ENCODE measurements at places on chromosomes 13 and 19.

- no peak for DNase-seq
These were observed 8.0 kb downstream of the ANGPTL8 start for GRCh38 chr19:11247391-11247790.

DNA sequence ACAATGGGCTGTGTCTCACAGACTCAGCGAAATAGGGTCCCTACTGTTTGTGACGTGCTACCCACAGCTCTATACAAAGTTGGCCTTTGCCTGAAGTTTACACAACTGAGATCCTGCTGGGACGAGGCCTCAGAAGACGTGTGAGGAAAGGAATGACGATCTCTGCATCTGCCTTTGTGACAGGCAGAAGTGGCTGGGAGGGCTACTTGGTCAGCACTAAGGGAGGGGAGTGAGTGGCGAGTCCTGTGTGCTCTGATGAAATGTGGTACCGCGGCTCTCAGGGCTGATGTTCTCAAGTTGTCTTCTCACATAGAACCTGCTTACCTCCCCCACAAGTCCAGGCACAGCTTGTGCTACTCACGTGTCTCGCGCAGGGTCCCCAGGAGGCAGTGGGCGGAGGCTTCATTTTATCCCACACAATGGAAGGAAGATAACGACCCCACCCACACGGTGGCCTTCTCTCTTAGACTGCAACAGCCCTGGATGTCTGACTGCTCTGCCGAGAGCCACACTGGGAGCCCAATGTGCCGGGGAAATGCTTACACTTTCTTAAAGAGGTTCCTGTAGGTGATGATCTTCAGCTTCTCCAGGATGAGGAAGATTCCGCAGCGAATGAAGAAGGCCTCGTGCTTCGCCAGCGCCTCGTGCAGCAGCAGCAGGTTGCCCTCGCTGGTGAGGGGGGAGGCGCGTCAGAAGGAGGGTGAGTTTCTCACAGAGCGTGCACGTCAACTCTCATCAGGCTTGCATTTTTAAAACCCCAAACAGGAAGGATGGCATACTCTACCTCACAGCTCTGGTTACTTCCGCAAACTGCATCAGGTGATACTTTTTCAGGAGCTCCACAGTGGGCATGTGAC, 21.2 kb downstream of the PROZ start:
- DNase-seq, result no peak

DNA sequence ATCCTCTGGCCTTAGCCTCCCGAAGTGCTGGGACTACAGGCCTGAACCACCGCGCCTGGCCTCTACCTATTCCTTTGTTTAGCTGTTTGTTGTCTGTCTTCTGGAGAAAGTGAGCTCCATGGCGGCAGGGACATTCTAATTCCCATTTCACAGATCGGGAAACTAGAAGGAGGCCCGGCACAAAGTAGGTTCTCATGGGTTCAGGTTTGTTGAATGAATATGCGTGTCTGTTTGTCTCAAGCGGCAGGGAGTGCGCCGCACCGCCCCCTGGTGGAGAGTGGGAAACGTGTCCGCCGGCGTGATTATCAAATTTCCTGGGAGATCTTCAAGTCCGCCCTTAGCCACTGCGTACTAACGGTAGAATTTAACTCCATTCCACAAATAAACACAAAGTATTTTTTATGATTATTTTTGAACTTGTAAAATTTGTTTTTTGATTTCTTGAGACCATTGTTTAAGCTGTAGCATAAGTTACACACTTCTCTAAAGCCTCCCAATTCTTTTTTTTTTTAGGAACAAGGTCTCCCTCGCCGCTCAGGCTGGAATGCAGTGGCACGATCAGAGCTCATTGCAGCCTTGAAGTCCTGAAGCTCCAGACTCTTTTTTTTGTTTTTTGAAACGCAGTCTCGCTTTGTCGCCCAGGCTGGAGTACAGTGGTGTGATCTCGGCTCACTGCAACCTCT, 8.9 kb upstream of the CCDC9 start:
- no peak for DNase-seq

DNA sequence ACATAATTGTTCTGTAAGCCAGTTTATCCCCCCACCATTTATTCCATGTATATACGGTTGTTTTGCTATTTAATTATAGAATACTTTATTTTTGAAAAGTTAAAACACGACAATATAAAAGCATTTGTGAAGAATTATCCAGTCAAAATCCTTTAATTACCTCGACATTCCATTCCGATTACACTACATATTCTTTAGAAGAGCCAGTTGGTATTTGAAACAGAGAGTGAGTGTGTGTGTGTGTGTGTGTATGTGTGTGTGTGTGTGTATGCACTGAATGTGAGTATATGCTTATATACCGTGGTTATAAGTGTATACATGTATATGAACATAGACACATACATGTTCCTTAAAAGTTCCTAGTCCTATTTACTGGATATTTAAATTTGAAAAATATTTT, 87.8 kb upstream of the KLF5 start:
- DNase-seq, result no peak

DNA sequence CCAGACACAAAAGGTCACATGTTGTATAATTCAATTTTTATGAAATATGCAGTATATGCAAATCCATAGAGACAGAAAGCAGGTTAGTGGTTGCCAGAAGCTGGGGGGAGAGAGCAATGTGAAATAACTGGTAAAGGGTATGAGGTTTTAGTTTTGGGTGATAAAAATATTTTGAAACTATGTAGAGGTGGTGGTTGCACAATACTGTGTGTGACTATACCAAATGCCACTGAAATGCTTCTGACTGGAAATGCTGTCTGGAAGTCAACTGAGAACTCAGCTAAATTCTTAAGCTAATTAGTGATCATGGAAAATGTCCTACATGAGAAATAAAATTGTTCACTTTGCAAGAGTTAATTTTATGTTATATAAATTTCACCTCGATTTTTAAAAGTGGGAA, 65.3 kb upstream of the RXFP2 start:
- DNase-seq, result no peak

GRCh38 chr13:29922896-29923295, 72.5 kb upstream of the UBL3 start:
- no peak for DNase-seq

DNA sequence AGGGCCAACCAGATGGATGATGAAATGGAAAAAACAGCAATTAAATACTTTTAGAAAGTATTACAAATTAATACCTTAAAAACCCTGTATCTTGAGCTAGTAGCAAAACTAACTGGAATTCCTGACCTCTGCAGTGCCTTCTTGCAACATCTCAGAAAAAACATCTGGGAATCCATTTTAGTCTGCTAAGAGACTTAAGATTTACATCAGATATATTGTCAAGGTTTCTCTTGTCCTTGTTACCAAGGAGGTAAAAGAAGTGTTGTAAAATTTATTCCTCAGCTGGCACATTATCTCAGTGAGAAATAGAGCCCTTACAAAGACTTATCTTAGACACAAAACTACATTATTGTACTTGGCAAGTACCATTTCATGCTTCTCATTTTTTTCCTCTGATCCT, 18.5 kb downstream of the KCNRG start:
- no peak for DNase-seq

DNA sequence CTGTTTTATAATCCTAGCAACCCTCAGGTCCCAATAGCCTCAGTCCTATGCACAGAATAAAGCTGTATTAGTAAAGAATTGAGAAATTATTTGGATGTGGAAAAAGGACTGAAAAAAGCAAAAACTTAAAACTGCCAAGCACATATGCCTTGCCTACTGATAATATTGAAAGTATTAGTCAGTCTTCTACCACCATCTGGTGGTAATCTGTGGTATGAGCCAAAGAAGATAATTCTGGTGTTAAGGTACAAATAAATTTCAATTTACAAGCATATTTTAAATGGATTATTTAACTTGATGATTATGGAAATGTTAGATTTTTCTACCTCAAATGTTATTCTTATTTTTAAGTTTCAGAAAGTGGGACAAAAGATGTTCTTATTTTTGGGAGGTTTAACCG, 460.3 kb upstream of the KLHL1 start:
- DNase-seq, result no peak

GRCh38 chr13:109862627-109863026, 76.2 kb upstream of the IRS2 start:
- DNase-seq, result no peak

DNA sequence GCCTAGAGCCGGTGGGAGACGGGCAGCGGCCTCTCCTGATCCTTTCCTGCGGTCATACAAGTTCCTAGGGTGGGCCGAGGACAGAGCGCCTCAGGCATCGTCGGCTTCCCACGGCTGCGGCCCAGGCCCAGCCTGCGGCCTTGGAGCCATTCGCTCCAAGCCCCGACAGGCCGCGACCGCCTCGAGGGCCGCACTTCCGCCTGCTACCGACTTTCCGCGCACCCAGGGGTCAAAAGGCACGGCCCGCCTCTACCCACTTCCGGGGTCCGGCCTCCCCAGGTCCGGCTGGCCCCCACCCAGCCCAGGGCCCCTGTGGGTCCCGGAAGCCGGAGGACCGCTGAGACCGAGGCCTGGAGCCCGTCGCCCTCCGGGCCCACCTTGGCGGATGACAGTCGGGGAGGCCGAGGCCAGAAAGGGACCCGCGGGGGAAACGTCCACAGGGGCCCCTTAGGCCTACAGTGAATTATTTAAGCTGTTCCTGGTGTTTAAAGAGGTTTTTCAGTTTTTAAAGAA, 16.2 kb downstream of the ZIC2 start:
- no peak for DNase-seq

DNA sequence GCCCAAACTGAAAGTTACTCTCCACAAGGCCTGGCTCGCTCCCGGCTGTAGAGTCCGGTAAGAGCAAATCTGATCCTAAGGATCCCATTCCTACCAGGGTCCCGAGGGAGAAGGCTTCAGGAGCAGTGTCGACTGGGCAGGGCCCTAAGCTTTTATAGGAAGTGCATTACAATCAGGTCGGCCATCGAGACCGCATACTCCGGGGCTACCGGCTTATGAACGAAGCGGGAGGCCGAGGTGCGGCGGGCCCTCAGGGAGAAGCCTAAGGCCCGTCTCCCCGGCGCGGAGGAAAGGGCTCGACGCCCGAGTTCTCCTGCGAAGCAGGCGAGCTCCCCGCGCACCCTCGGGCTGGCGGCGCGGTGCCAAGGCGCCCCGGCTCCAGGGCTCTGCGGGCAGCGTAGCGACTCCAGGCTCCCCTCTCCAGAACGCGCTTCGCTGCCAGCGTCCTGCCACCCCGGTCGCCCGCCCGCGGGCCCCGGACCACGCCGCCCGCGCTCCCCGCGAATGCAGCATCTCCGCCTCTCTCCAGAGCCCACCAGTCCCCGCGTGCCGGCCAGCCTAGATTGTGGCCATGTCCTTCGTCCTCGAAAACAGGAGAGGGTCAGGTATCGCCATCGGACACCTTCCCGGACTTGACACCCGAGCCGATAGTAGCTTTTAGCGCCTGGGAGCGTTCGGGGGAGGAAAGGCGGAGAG, 1.4 kb downstream of the EFNB2 start:
- DNase-seq, result no peak

- DNase-seq, result no peak
These were observed 15.8 kb downstream of the ARHGAP33 start for GRCh38 chr19:35790981-35791813.

- DNase-seq, result no peak
These were observed 187.3 kb upstream of the UBL3 start for GRCh38 chr13:30037766-30038165.

- DNase-seq, result no peak
These were observed 20.3 kb downstream of the LYL1 start for GRCh38 chr19:13082192-13083007.

DNA sequence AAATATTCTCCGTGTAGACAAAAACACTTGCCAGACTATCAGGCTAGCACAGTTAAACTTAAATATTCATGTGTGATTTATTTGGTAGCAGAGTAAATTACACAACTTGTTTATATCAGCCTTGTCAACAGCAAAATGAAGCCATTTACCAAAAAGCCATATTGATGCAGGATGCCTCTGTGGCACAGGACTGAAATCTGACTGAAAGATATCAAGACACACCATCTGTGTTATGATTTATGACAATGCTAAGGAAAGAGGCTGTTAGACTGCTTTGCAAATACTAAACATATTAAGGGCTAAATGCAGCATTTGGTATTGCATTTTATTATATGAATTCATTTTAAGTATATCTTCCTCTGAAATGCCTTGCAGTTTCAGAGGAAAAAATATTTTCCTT, 44.8 kb upstream of the FNDC3A start:
- DNase-seq, result peak; percentile 13
